Kidney capillary endothelial cell (primary cell): ENCODE measurements at places on chromosomes 3 and 15.

- no peak for DNase-seq
Observed at GRCh38 chr15:55522742-55523450, 14.9 kb upstream of the DNAAF4 start.

GRCh38 chr3:178671791-178672190 lies 135.6 kb downstream of the KCNMB2 start:
- DNase-seq = no peak

DNA sequence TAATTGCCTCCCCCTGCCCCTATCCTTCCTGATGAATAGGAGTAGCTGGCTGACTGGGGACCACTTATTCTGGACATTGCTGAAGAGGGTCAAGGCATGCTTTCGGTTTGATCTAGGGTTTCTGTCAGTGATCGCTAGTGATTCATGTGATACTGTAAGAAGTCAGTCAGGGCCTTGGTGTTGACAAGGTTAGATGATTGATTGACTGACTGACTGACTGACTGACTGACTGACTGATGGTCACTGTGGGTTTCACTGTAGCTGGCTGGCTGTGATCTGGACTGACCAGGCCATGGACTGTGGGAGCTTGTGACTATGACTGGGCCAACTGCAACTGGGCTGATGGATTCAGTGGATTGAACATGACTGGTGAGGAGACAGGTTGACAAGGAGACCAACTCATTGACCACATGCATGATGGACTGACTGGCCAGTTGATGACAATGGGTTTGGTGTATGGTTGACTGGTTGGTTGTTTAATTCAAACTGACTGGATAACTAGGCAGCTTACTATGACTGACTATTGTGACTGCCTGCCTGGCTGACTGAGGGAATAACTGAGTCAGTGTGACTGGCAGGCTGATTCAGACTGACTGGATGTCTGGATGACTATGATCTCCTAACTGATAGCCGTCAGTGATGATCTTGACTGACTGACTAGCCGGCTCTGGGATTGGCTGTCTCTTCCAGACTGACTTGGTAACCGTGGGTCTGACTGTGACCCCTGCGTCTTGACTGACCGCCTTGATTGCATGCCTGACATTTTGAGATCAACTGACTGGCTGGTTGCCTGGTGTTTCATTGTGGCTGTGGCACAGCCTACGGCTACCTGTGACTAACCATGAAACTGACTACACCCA lies 509.9 kb downstream of the SHQ1 start:
- DNase-seq = no peak

- no peak for DNase-seq
Observed at GRCh38 chr3:27464646-27465045, 19.5 kb downstream of the SLC4A7 start.

GRCh38 chr3:66133853-66134445 lies 86.9 kb upstream of the SLC25A26 start:
- DNase-seq = no peak

DNA sequence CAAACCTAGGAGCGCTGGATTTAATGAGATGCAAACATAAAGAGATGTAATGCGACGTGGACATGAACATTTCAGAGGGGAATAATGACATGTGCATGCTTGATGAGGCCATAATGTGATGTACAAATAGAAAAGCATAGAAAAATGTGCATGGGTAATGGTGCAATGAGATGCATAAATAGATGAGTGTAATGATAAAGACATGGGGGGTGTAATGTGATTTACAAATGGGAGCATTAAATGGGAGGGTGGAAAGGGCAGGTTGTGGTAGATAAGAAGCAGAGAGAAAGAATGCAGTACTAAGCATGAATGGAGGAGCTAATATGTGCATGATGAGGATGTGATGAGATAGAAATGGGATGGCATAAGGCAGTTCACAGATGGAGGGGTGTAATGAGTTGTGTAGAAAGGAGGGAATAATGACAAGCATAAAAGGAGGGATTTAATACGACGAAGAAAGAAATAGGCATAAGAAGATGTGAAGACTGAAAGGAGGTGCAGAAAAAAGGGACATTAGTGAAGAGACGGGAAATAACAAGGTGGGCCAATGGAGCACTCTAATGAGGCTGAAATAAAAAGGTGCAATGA lies 137.5 kb upstream of the CCNL1 start:
- DNase-seq = no peak

- no peak for DNase-seq
Observed at GRCh38 chr3:156694536-156694935, 20.1 kb downstream of the TIPARP start.

- DNase-seq = no peak
Observed at GRCh38 chr15:40297356-40297755, 10.4 kb downstream of the PLCB2 start.

DNA sequence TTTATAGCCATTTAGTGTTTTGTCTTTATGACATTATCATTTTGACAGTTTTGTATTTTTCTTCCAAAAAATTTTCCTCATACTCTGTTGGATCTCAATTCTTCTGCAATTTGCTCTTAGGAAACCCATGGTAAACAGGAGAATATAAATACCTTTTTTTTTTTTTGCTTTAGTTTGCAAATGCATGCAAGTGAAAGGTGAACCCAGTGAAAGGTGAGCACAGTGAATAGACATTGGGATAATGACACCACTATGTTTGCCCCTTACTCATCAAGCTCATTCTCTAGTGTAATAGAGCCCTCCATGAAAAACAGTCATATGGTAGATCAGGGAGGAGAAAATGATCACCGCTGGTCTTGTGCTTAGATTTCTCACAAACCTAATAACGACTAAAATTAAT lies 59.0 kb upstream of the TRPC1 start:
- DNase-seq = no peak

DNA sequence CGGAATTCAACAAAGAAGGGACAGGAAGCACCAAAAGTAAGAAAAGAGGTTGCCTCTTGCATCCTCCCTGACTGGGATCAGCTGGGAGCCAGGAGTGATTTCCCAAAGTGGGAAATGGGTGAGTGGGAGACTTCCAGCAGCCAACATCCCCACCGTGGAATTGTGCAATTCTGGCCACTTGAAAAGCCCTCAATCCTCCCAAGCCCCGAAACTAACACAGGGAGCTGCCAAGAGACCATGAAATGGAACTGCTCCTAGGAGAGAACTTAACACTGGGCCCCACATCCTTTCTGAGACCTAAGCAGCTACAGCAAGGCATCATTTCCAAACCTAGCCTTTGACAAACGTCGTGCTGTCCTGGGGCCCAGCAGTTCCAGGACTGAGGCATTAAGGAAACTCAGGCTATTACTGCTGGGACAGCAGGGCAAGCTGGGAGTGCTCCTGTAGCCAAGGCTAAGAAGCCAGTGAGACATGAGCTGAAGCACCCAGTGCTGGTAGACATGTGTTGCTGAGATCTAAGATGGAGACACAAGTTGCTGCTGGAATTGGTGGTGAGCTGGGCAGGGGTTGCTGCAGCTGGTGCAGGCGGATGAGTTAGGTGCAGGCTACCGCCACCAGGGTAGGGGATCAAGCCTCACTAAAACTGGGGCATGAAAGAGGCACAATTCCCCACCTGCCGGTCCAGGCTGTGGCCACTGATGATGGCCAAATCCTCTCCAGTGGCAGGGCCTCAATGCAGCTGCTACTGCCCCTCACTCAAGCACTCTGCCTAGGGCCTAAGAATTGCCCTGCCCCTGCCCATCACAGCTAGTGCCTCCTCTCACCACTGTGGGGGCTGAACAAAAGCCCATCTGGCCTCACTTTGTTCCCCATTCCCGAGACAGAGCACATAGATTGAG lies 43.9 kb downstream of the ALDH1A2 start:
- no peak for DNase-seq

DNA sequence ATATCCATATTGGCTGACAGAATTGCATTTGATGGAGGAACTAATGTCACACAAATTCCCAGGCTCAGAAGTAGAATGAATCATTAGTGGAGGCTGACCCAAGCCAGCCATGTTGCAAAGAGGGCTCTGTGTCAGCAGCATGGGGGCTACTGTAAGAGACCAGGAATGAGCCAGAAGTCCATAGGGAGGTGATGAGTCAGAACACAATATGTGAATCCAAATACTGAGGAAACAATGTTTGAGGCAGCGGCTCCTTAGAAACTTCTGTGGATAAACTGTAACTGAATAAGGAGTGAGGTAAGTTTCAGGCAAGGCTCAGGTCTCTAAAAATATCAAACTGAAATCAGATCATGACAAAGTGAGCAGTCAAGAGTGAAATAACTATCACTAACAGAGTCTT lies 170.7 kb downstream of the WDR72 start:
- DNase-seq = peak; percentile 34

- no peak for DNase-seq
Observed at GRCh38 chr3:181017690-181018089, 28.2 kb upstream of the DNAJC19 start.

DNA sequence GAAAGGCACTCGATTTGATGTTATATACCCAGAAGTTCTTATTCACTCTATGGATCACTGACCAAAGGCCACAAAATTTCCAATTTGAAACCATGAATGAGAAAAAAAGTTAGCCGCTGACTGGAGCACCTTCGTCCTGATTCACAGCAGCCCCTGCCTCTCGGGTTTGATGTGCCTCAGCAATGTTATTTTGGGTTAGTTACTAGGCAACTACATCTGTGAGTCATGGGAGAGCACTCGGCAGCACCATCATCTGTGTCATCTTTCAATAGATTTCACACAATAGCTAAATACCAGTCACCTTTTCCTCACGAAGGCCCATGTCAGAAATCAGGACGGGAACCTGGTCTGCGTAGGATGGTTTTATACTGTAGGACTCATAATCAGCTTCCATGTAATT lies 269.2 kb downstream of the ZBBX start:
- no peak for DNase-seq

- peak; percentile 86 for DNase-seq
Observed at GRCh38 chr3:114566162-114566755, 272.4 kb downstream of the TIGIT start.
